ENCODE measurements at places on chromosomes 13 and 19. TPM values are rescaled to one million over a fixed set of nuclear protein-coding genes. Genes with fewer than 3 reads are reported as not detected.

GRCh38 chr19:50739914-50740426 is 16.8 kb downstream of the CLEC11A start:
- H3K27ac ChIP-seq: no peak overlapping the region
- H3K27me3 ChIP-seq: peaks cover 22% of the 10 kb centered on the region
- no peaks in the 10 kb centered on the region for H3K36me3 ChIP-seq

DNA sequence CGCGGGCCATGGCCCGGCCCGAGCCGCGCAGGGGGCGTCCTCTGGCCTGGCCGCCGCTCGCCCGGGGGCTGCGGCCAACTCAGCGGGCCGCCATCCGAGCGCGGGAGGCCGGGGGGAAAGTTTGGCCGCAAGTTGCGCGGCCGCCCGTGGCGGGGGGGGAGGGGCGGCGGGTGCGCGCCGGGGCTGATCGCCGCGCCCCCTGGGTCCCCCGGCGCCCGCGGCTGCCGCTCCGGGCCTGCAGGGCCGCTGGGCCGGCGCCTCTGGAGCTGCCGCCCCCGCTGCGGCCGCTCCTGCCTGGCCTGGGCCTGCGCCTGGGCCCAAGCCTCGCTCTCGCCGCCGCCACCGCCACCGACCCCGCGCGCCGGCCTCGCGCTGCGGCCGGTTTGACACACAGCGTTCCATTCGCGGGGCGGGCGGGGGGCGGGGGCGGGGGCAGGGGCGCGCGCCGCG is at the start of gene NR2F6:
Gene NR2F6 (minus strand): TSS at position 385 of the 450 bp plus-strand sequence. CDS start 699 bp downstream, outside the sequence.
- peak within 1 kb of the TSS; percentile 84 for H3K27ac ChIP-seq
- no peaks in the 10 kb centered on the region for H3K27me3 ChIP-seq
- H3K4me3 ChIP-seq: peak within 1 kb of the TSS; percentile 93
- no peaks in the 10 kb centered on the region for H3K36me3 ChIP-seq
- no peaks in the 10 kb centered on the region for H3K4me1 ChIP-seq

- peak within 1 kb of the TSS; percentile 65 for H3K4me3 ChIP-seq
- H3K36me3 ChIP-seq: no peaks in the 10 kb centered on the region
- peak; percentile 97 for DNase-seq
- H3K27ac ChIP-seq: peak within 1 kb of the TSS; percentile 80
- peaks cover 33% of the 10 kb centered on the region for H3K4me1 ChIP-seq
Observed at GRCh38 chr19:21396893-21397572, at the start of gene ZNF493. TSS of gene ZNF493 (plus strand) at chr19:21397133. CDS start at chr19:21397238, 105 bp downstream.

GRCh38 chr19:1863328-1863637 is at the start of gene KLF16:
TSS of gene KLF16 (minus strand) at chr19:1863579. CDS start at chr19:1863497, 82 bp downstream.
- peak within 1 kb of the TSS; percentile 63 for H3K4me3 ChIP-seq
- H3K36me3 ChIP-seq: no peaks in the 10 kb centered on the region
- no peaks in the 10 kb centered on the region for H3K27me3 ChIP-seq
- no peak for DNase-seq
- peak within 1 kb of the TSS; percentile 91 for H3K27ac ChIP-seq
- peaks cover 38% of the 10 kb centered on the region for H3K4me1 ChIP-seq

DNA sequence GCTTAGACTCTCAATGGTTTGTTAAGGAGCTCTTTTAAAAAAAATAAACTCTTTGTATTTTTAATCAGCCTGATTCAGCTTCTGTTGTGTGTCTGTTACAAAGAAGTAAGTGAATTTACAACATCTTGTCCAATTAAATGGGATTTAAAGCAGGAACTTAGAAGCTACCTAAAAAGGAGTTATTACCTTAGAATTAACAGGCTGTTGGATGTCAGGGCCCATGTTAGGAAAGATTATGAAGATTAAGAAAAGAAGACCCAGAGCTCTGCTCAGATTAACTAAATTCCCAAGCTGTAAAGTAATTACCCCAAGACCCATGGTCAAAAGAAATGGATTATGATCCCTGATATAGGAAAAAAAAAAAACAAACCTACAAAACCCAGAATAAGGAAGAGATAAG is 44.1 kb upstream of the ZNF780A start:
- H3K27me3 ChIP-seq: peaks cover 12% of the 10 kb centered on the region
- H3K27ac ChIP-seq: no peak overlapping the region
- no peaks in the 10 kb centered on the region for H3K4me1 ChIP-seq
- no peak overlapping the region for H3K4me3 ChIP-seq

DNA sequence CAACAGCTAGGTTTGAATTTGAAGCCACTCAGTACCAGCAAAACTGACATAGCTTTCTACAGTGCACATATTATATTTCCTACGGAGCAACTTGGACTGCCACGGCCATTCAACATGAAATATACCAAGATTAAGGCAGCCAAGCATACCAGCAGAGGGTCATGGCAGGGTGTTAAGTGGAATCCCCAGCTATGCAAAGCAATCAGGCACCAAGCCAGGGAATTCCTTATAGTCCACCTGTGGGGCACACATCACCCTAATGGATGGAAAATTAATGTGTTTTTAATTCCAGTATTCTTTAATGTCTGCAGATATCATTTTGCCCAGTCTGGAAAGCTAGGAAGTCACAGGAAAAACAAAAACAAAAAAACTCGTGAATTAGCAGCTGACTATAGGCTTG is 1190.3 kb downstream of the EFNB2 start:
- no peaks in the 10 kb centered on the region for H3K36me3 ChIP-seq
- no peaks in the 10 kb centered on the region for H3K27me3 ChIP-seq
- no peak for DNase-seq
- peaks cover 18% of the 10 kb centered on the region for H3K4me1 ChIP-seq
- no peak overlapping the region for H3K4me3 ChIP-seq

GRCh38 chr13:39892721-39893685 is 237.5 kb downstream of the COG6 start:
- H3K27me3 ChIP-seq: no peaks in the 10 kb centered on the region
- no peaks in the 10 kb centered on the region for H3K36me3 ChIP-seq
- no peak overlapping the region for H3K27ac ChIP-seq
- DNase-seq: no peak
- H3K4me1 ChIP-seq: peaks cover under 1% of the 10 kb centered on the region

- H3K4me3 ChIP-seq: no peak overlapping the region
- H3K27me3 ChIP-seq: no peaks in the 10 kb centered on the region
- peaks cover 42% of the 10 kb centered on the region for H3K36me3 ChIP-seq
- no peak for DNase-seq
- peak overlapping the region; percentile 4 for H3K27ac ChIP-seq
Observed at GRCh38 chr19:55676889-55677505, 2.0 kb downstream of the EPN1 start.

- no peaks in the 10 kb centered on the region for H3K27me3 ChIP-seq
- no peak for DNase-seq
- no peak overlapping the region for H3K4me3 ChIP-seq
- no peak overlapping the region for H3K27ac ChIP-seq
- no peaks in the 10 kb centered on the region for H3K4me1 ChIP-seq
- no peaks in the 10 kb centered on the region for H3K36me3 ChIP-seq
Observed at GRCh38 chr19:29145756-29146155, 67.2 kb downstream of the UQCRFS1 start.

- peaks cover 11% of the 10 kb centered on the region for H3K4me1 ChIP-seq
- H3K27ac ChIP-seq: no peak overlapping the region
- DNase-seq: no peak
- H3K36me3 ChIP-seq: peaks cover 2% of the 10 kb centered on the region
Observed at GRCh38 chr19:14182476-14182875, 23.5 kb downstream of the ADGRL1 start.

- DNase-seq: peak; percentile 90
- H3K4me1 ChIP-seq: peaks cover 36% of the 10 kb centered on the region
- H3K36me3 ChIP-seq: no peaks in the 10 kb centered on the region
- H3K27me3 ChIP-seq: no peaks in the 10 kb centered on the region
Observed at GRCh38 chr19:46487802-46488445, 7.7 kb downstream of the PNMA8B start.

GRCh38 chr13:112728375-112729126 is 38.7 kb downstream of the ATP11A start:
- no peaks in the 10 kb centered on the region for H3K27me3 ChIP-seq
- no peak overlapping the region for H3K4me3 ChIP-seq
- H3K36me3 ChIP-seq: no peaks in the 10 kb centered on the region
- H3K27ac ChIP-seq: no peak overlapping the region
- peak; percentile 50 for DNase-seq
- no peaks in the 10 kb centered on the region for H3K4me1 ChIP-seq

- H3K4me1 ChIP-seq: no peaks in the 10 kb centered on the region
- no peak overlapping the region for H3K4me3 ChIP-seq
- H3K27ac ChIP-seq: no peak overlapping the region
- no peak for DNase-seq
- no peaks in the 10 kb centered on the region for H3K36me3 ChIP-seq
- no peaks in the 10 kb centered on the region for H3K27me3 ChIP-seq
Observed at GRCh38 chr19:6126335-6126974, 9.0 kb upstream of the ACSBG2 start.

DNA sequence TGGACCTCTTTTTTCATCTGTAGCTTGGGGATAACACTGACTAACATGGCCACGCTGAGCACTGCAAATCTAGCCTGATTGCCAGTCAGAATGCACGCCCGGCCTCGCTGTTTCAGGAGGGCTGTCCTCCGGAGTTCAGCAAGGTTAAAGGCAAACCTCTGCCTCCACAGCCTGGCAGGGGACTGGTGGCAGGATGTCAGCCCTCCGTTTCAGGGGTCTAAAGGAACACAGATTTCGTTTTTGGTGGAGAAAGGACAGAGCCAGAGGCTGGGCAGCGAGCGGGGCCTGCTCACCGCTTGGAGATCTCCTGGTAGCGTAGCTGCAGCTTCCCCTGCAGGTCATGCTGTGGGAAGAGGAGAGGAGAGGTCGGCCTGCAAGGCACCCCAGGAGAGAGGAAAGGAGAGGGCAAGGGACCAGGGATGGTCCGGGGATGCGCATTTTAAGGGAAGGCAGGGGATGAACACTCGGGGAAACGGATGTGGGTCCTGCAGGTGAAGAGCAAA is 560 bp downstream of the NDUFA7 start:
- peak overlapping the region; percentile 88 for H3K27ac ChIP-seq
- H3K27me3 ChIP-seq: no peaks in the 10 kb centered on the region
- peaks cover 5% of the 10 kb centered on the region for H3K36me3 ChIP-seq
- DNase-seq: no peak
- peak overlapping the region; percentile 93 for H3K4me3 ChIP-seq
- H3K4me1 ChIP-seq: peaks cover 37% of the 10 kb centered on the region

GRCh38 chr13:43100667-43101066 is 77.3 kb downstream of the DNAJC15 start:
- no peaks in the 10 kb centered on the region for H3K27me3 ChIP-seq
- no peak overlapping the region for H3K4me3 ChIP-seq
- H3K36me3 ChIP-seq: no peaks in the 10 kb centered on the region
- H3K27ac ChIP-seq: no peak overlapping the region

- no peaks in the 10 kb centered on the region for H3K27me3 ChIP-seq
- H3K36me3 ChIP-seq: no peaks in the 10 kb centered on the region
- no peak overlapping the region for H3K27ac ChIP-seq
- H3K4me3 ChIP-seq: no peak overlapping the region
- no peaks in the 10 kb centered on the region for H3K4me1 ChIP-seq
Observed at GRCh38 chr13:22187329-22187728, 516.5 kb downstream of the FGF9 start.

DNA sequence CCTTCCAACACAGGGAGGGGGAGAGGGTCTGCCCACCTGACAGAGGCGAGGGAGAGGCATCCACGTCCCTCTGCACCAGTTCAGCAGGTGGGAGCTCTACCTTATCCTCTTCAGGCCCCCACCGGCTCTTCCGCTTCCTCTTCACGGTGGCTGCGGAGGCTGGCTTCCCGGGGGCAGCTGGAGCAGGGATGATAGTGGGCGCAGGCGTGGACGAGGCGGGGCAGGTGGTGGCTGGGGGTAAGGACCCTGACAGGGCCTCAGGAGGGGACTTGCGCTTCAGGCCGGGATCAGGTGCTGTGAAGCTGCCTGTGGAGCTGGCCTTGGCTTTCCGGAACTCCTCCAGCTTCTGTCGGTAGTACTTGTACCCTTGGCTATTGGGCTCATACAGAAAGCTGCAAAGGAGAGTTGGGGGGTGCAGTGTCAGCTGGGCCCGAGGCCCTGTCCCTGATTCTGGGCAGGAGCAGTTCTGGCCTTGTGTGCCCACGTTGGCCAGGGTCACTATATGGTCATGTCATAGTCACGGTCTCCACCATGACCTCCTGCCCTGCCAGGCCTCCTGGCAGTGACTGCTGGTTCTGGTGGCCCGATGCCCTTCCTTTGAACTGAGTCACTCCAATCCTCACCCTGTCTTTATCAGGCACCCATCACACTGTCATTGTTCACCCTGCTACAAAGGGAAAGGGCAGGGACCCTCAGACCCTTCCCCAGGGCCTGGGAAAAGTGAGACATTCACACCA is 23.2 kb downstream of the SUGP1 start:
- H3K36me3 ChIP-seq: peaks cover 70% of the 10 kb centered on the region
- no peak overlapping the region for H3K4me3 ChIP-seq
- no peak for DNase-seq
- no peak overlapping the region for H3K27ac ChIP-seq
- no peaks in the 10 kb centered on the region for H3K4me1 ChIP-seq

DNA sequence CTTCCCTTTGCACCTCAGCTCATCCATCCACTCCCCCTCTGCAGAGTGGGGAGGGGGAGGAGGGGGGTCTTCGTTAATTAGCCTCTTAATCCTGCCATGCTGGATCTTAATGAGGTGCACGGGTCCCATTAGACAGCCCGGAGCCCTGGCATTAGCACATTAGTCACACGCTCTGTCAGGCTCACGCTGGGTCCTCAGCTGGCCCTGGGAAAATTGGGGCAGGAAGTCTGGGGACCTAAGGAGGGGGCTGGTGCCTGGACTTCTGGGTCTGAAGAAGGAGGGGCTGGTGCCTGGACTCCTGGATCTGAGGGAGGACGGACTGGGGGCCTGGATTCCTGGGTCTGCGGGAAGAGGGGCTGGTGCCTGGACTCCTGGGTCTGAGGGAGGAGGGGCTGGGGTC is 444 bp upstream of the NCCRP1 start:
- DNase-seq: no peak
- no peaks in the 10 kb centered on the region for H3K36me3 ChIP-seq
- H3K27me3 ChIP-seq: peaks cover 64% of the 10 kb centered on the region

DNA sequence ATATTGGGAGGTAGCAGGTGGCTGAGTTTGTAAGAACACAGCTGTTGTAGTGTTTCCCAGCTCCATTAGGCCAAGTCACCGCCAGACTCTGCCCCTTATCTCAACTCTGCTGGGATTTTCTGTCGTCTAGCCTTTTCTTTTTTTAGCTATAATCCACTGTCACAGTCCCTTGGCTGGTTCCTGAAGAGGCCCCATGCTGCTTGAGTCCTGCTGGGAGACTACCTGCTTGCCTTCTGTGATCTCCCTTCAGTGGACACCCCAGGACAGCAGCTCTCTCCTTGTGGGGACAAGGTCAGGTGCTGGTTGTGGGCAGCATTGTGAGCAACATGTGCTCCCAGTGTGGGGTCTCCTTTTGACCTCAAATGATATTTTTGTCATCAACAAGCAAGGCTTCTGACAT is 195.0 kb upstream of the ATXN8OS start:
- no peaks in the 10 kb centered on the region for H3K4me1 ChIP-seq
- no peaks in the 10 kb centered on the region for H3K27me3 ChIP-seq
- DNase-seq: no peak
- no peaks in the 10 kb centered on the region for H3K36me3 ChIP-seq
- H3K27ac ChIP-seq: no peak overlapping the region

The TDRD12 gene
- total RNA-seq: 0.28 TPM

The CRX gene
- total RNA-seq: not detected

The ARRDC2 gene
- total RNA-seq: 37.4 TPM

The PALM3 gene
- 0.41 TPM for total RNA-seq

The KASH5 gene
- not detected for total RNA-seq

The PRTN3 gene
- total RNA-seq: not detected

The ZNF433 gene
- total RNA-seq: 16.9 TPM

The UHRF1 gene
- 1.4 TPM for total RNA-seq

The TNFRSF19 gene
- total RNA-seq: 1.3 TPM

The ATP1A3 gene
- 4.3 TPM for total RNA-seq

The CNN1 gene
- 3,058 TPM for total RNA-seq

The PMIS2 gene
- not detected for total RNA-seq
